ENCODE measurements at places on chromosomes 13 and 19.

- DNase-seq = no peak
These were observed 18.2 kb downstream of the CEBPG start for GRCh38 chr19:33391631-33392249.

DNA sequence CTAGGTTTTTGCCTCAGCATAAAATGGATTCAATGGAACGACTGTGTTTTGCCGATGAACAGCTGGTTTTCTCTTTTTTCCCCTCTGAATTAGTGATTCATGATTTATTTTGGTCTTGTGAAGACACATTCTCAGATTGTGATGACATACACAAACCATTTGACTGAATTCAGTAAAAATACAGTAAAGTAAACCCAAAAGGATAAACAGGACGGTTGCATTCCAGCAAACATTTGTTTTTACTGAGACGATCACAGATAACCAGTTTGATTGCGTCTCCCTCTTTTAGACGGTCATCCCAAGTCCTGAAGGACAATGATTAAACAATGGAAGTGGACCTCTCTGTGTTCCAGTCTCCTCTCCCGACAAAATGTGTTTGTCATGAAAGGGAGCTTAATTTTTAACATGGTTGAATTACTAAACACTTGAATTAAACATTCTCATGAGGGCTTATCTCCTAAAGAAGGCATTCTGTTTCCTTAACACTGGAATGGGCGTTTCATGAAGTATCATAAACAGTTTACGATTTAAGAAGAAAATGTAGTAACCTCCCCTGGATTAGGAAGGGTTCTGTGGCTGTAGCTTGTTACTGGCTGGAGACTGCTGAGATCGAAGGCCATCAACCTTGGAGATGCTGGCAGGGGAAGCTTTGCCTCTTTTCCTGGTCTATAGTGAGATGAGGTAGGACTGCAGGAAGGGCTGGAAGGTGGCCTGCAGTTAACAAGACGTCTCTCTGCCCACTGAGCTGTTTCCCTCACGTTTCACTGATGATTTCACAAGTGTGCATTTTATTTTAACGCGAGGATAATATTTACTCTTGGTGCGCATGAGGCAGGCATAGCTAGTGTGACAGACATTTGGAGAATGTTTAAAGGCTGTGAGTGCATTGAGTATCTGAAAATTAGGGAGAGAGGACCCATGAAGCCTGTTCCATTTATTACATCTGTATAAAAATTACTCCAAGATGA is 457.9 kb downstream of the FGF9 start:
- no peak for DNase-seq

- no peak for DNase-seq
These were observed 2.3 kb upstream of the RNF225 start for GRCh38 chr19:58392945-58393724.

DNA sequence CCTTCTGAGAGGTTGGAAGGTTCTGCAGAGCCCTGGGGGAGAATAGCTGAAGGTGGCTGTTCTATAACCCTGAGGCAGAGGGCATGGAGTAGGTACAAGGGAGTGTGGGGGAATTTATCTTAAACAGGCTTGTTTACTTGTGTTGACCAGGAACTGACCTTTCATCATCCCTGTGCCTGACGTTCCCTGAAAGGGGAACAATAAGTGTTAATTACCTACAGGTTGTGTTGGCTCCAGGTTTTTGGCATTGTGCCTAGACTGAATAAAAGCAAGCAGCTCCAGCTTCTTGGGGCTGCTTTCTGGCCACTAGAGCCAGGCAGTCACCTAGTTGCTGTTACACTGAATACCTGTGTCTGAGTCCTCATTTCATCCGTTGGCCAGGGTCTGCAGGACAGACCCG is 60.0 kb downstream of the ZNF627 start:
- DNase-seq = no peak

DNA sequence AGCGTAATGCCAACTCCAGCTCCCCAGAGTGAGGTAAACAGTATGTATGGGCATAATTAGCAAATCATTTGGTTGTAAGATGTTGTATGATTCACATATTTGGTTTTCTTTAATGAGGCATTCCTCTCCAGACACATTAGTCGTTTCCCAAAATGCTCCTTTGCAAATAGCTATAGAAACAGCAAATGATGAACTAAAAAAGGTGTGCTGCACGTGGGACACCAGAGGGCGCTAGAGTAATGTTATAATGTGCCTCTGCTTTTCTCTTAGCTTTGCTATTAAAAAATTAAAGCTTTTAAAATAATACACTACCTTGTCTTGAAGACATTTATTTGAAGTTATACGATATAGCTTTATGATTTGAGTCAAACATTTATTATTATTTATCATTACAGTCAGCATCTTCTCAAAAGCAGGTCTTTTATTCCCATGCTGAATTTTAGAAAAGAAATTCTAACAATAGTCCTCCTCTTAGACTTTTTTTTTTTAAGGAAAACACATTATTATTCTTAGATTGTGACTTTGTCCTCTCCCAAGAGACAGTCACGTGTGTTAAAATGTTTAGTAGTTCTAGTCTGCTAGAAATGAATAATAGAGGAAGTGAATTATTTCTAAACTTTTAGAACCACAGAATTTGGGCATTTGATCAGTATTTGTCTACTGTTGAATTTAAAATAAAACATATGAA is 121.6 kb upstream of the FRY start:
- DNase-seq = peak; percentile 15

- no peak for DNase-seq
These were observed 91.8 kb downstream of the COL4A2 start for GRCh38 chr13:110398564-110399507.

DNA sequence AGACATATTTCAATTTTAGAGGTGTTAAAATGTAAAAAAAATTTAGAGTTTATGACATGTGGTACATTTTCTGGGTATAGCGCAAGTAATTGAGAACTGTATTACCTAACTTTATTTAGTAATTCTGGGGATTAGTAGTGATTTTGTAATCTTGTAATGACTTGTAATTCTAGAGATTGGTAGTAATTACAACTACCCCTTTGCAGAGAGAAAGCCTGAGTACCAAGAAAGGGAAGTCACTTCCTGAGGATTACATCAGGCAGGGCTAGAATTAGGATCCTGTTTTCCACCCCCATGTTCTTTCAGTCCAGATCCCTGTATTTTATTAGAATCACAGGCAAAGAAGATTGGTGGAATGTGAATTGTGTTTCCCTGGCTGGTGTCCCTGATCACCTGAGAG is 274.9 kb downstream of the KCNRG start:
- no peak for DNase-seq

GRCh38 chr13:104309431-104309830 is 1243.2 kb upstream of the SLC10A2 start:
- DNase-seq = no peak

- no peak for DNase-seq
These were observed 276.7 kb downstream of the POU4F1 start for GRCh38 chr13:78326633-78327032.

DNA sequence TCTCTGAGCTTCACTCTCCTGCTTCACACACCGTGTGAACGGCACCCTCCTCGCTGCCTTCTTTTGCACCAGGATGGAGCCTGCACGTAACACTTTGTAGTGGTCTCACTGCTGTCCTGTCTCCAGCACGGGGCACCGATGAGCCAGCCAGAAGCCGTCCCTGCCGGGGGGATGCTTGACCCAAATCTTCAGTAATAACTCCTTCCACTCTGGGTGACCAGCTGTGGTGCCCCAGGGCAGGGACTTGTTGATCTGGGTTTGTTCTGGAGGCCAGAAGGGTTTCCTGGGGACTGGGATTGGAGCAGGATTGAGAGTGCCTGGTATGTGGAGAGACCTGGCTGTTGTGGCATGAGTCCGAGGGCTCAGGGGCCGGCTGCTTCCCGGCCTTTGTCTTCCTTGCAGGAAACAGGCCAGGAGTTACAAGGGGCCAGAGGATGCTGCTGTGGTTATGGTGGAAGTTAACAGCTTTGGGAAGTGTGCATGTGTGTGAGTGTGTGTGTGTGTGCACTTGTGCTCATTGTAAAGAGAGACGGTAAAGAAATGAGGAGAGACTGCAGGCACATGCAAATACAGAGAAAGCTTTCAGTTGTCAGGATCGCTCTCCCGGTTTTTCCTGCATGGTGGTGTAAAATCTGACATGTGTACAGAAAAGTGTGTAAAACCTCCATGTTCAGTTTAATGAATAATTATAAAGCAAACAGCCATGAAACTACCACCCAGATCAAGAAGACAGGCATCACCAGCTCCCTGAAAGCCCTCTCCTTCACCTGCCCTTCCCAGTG is 18.9 kb downstream of the PAK4 start:
- no peak for DNase-seq

GRCh38 chr13:98944336-98944735 is 33.5 kb downstream of the DOCK9 start:
- no peak for DNase-seq

DNA sequence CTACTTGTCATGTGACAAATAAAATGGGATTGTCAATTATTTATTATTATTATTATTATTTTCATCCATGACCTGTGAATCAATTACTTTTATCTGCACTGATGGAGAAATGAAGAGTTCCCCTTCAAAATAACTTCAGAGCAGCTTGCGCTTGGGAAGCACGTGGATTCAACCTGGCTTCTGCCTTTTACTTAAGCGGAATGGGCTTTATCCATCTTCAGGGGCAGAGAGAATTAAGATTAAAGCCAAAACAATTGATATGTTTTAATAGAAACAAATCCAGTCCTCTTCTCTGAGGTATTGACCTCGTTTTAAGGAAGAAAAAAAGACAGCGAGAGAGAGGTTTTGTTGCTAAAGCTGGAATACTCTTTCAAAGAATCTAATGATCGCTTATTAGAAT is 876 bp downstream of the SACS start:
- DNase-seq = no peak

DNA sequence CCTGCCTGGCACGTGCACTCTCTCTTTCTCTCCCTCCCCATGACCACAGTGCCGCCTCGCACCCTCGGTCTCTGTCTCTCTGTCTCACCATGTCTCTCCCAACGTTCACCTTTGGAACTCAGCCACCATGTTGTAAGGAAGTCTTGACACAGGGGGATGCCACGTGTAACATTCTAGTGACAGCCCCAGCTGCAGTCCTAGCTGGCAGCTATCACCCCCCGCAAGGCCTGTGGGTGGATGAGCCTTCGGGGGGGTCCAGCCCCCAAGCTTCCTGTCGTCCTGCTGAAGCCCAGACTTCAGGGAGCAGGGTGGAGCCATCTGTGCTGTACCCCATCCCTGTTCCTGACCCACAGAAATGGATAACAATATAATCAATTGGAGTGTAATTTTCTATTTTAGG is 118.5 kb downstream of the SOX1 start:
- no peak for DNase-seq

DNA sequence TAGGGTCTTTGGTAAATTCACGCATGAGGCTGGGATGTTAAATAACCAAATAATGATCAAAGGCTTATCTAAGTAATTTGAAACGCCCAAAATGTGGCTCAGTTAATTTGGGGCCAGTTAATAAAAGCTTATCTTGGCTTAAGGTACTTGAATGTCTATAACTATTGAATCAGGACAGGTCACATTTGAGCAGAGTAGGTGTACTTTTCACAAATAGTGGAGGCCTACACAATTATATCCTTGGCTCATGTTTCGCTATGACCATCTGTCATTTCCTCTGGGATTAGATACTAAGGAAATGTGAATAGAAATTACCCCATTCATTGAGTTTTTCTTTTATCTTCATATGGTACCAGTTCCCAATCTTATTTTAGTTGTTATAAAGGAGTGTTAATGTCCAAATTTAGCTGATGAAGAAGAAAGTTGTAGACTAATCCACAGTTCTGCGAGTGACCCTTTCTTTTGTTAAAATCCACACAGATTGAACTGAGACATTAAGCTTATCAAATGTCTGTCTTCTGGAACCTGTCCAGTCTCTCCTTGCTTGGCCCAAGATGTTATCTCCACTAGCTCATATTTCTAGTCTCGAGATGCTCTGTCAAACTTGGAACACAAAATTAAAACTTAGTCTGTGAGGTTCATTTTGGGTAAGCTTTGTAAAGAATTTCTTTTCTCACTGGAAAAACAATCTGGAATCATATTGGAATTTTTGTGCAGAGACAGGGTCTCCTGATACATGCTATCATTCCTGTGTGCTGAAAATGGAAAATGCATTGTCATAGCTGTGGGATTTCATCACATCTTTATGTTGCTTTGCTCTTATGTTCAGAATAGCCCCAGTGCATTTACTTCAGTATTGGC is 31.0 kb downstream of the SLAIN1 start:
- no peak for DNase-seq

DNA sequence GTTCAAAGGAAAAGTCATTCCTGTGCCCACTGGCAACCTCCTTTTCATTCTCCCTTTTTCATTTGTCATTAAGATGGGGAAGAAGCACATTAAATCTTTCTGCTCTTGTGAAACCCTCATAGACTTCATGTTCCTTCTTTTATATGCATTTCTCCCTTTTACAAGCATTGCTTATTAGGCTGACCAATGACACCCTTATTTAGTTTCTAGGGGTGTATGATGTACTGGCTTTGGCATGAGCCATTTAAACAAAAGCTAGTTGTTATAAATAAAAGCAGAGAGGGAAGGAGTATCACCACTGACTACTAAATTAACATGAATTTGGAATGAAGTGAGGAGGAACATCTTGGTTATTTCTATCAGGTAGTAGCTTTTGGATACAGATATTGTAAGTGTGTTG is 68.2 kb upstream of the PCDH9 start:
- no peak for DNase-seq

DNA sequence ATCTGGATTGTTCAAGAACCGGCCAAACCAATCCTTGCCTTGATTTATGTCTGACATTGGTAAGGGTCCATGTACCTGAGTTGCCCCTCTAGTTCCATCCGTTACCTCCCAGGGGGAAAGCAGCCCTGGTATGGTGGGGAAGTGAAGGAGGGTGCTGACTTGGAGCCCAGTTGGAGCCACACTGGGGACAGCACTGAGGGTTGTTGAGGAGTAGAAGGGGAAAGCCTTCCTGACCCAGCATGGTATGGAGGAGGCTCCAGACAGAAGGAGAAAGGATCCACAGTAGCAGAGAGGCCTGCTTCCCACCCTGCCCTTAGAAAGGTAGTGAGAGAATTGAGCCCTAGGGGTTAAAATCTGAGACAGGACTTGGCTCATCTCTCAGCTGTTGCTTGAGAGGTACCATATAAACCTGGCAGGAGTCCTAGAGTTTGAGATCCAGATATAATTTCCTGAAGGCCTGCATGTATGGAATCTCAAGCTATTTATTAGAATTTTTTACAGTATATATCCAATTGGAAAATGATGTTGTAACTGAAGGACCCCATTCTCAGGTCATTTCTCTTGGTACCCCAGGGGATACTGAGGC is 16.7 kb upstream of the FCGBP start:
- DNase-seq = no peak

DNA sequence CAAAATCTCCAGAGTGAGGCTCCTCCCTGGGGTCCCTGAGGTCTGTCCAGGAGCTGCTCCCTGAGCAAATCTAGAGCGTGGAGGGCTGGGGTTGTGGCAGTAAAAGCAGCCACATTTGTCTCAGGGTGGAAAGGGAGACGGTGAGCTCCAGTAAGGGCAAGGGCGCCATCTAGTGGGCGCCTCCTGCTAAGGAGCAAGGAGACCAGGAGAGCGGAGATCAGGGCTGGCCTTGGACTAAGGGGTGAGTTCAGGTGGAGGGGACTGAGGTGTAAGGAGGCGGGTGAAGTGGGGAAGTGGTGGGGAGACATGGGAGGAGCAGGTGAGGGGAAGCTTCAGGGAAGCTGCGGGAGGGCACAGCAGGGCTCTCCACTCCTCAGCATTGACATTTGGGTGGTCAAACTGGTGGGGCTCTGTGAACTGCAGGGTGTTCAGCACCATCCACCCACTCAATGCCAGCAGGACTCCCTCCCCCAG is 5.3 kb upstream of the CEACAM21 start:
- peak; percentile 81 for DNase-seq

All from T follicular helper cell (primary cell).